Pulmonary artery endothelial cell (primary cell): ENCODE measurements at places on chromosomes 3 and 15. TPM values are rescaled to one million over a fixed set of nuclear protein-coding genes. Genes with fewer than 3 reads are reported as not detected.

Gene CHRM5
- not detected in 2 replicates for total RNA-seq

Gene RPL32
- total RNA-seq = 2,003 and 2,642 TPM in 2 replicates

- no peak for DNase-seq
Measured at GRCh38 chr3:50442945-50443579, 60.4 kb downstream of the CACNA2D2 start.

DNA sequence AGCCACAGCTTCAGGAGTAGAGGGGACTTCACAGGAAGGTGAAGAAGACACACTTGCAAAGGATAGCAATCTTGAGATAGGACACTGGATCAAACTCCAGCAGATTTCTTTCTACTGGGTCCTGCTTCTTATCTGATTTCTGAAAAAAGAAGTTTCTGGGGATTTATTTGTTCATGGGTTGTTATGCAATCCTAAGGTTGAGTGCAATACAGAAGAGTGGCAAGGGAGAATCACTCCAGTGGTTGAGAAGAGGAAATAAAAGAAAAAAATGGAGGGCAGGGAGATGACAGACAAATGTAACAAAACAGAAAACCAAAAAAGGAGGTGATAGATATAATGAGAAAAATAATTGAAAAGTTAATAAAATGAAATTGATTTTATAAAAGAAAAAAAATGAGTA, 858.3 kb downstream of the TUSC7 start:
- no peak for DNase-seq

Gene DNAH12
- total RNA-seq = 0.04 and 0.07 TPM in 2 replicates

Gene DNAH1
- total RNA-seq = 1.3 and 2.5 TPM in 2 replicates

Gene IL5RA
- total RNA-seq = not detected in 2 replicates

GRCh38 chr3:45909542-45909941, 23.2 kb downstream of the CCR9 start:
- no peak for DNase-seq

Gene ADGRG7
- total RNA-seq = not detected in 2 replicates

DNA sequence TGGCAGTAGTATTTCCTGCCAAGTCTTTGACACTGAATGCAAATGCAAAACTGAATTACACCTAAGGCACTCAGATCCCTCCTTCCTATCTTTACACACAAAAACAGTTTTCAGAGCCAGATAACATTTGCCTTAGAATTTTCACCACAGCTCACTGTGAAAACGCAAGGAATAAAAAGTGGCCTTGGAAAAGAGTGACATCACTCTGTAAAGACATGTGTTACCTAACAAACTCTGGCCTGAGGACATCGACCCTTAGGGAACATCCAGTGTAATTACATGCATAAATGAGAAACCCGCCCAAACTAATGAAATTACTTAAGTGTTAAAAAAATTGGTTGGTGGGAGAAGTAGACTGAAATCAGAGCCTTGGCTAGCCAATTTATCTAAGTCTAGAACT, 88.9 kb downstream of the PLOD2 start:
- DNase-seq = no peak

DNA sequence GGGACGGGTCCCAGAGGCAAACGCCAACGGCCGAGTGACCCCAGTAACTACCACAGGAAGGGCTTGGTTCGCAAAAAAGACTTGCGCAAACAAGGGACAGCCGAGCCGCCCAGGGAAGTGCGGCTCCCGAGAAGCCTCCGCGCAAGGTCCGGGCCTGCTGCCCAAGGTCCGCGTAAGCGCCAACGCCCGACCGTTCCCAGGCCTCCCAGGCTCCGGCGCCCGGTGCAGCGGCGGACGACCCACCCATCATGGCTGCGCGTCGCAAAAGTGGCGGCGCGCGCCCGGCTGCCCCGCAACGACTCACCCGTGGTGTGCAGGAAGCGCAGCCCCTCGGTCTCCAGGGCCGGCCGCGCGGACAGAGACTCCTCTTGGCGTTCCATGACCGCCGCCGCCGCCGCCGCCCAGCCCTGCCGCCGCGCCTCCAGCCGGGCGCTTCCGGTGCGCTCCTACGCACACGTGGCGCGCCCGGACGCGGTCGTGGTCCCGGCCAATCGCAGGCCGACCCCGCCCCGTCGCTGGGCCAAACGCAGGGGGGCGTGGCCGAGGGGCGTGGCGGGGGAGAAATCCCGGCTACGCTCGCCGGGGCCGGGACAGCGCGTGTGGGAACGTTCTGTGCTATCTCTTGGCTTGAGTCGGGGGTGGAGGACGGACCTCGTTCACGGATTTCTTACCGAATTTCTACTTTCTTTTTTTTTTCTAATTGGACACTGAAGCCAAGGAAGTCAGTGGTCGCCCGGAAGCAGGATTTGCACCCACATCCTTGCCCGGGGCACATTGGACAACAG, at the start of gene SELENOS:
Gene SELENOS (minus strand): TSS at position 448 of the 785 bp plus-strand sequence. CDS start 68 bp downstream, at position 380.
- peak; percentile 64 for DNase-seq

DNA sequence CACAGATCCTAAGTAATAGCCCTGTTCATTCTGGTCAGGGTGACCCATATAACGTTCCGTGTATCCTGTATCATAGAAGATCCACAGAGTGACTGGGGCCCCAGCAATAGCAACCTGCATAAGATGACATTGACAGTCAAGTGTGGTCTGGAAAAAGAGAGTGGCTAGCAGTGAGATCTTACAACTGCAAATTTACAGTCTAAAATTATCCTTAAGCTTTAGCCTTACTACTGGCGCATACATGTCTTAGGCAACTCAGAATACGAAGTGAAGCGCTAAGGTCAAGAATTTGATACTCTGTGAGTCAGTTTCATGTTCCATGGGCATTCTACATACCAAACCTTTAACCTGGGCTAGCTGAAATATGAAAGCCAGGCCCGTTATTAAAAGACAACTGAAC, 29.2 kb upstream of the IGDCC4 start:
- DNase-seq = no peak

Gene LPP
- 31.5 and 39.3 TPM in 2 replicates for total RNA-seq
